ENCODE measurements at places on chromosomes 2 and 18. TPM values are rescaled to one million over a fixed set of nuclear protein-coding genes. Genes with fewer than 3 reads are reported as not detected.

DNA sequence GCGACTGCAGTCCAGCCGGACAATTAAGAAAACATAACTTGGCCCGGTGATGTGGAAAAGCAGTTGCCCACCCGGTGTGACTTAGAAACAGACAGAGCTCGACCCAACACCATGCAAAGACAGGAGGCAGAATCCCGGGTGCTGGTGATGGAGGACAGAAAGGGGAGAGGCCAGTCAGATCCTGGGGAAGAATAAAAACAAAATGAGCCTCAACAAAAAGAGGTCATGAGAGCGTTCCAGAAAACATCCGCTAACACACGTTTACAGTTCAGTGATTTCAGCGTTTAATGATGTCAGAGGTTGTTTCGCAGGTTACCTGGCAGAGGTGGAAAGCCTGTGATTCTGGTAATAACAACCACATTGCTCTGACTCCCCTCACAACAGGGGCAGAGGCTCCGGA, 111.9 kb downstream of the OSR1 start:
- no peak for DNase-seq

GRCh38 chr18:54129448-54130067, 94.9 kb downstream of the MBD2 start:
- no peak for DNase-seq

GRCh38 chr2:7816944-7817343, 864.9 kb upstream of the ID2 start:
- DNase-seq: no peak

DNA sequence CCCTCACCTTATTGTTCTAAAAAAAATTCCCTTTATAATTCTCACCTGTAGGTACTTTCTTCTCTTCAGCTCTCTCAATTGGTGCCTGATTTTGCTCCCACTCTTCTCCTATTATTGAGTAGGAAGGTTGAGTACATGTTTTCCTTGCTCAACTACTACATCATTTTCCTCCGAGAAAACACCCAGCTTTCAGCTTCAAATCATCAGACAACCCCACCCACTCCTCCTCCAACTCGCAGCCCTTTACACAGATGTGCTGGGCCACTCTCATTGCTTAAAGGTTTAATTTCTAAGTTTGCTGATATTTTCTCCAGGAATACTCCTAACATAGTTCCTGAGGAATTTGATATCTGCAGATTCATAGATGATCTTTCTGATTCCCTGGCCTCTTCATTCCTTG, 734.4 kb upstream of the ZEB2 start:
- DNase-seq: no peak

- no peak for DNase-seq
These were observed 63.0 kb downstream of the CELF4 start for GRCh38 chr18:37502601-37503000.

- no peak for DNase-seq
These were observed 276.2 kb upstream of the KCNJ3 start for GRCh38 chr2:154422251-154422650.

The C2orf81 gene
- 6.5 TPM for total RNA-seq

DNA sequence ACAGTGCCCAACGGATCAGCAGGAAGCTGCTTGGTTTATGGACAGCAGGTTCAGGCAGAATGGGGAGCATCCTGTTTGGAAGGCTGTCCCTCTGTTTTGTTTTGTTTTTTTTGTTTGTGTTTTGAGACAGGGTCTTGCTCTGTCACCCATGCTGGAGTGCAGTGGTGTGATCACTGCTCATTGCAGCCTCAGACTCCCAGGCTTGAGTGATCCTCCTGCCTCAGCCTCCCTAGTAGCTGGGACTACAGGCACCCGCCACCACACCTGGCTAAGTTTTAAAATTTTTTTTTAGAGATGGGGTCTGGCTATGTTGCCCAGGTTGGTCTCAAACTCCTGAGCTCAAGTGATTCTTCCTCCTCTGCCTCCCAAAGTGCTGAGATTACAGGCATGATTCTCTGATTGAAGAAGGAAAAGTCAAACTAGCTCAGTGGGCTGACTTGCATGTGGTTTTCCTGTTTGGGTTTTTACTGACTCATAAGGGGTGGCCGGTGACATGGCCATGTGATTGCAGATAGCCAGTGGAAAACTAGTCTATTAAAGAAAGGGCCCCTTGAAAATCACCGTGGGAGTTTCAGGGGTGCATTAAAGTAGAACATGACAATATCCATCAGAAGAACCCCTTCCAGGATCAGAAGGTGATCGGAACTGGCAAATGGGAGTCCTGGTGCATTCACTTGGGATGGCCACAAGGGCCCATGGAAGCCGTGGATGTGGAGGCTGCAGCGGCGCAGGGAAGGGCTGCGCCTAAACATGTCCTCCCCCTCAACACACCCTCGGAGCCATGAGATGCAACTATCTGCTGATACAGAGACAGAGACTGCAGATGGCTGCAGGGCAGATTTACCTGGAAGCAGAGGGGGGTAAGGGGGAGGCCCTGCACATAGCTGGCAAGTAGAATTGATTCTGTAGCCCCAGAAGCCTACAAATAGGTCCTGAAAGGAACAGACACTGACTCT, 26.5 kb downstream of the AQP12B start:
- no peak for DNase-seq

The ICA1L gene
- total RNA-seq: 2.5 TPM

The AFF3 gene
- total RNA-seq: 0.61 TPM

DNA sequence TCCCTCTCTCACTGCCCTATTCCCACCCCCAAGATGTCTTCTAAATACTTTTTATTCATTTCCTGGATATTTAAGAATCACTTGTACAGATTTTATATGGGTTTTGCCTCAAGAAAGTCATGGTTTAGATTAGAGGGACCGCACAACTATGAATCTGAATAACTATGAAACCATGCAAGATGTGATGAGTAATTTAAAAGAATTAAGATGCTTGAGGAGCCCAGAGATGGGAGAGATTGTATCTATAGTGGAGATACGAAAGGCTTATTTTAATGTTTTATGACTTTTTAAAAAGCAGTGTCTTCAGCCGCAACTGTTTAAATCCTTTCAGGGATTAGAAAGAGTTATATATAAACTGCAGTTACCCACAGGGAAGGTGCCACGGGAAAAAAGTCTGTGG, 324.1 kb downstream of the LPIN1 start:
- no peak for DNase-seq

- DNase-seq: peak; percentile 7
These were observed 1280.5 kb upstream of the CDH2 start for GRCh38 chr18:29457316-29457889.

The KATNAL2 gene
- total RNA-seq: 2.0 TPM

DNA sequence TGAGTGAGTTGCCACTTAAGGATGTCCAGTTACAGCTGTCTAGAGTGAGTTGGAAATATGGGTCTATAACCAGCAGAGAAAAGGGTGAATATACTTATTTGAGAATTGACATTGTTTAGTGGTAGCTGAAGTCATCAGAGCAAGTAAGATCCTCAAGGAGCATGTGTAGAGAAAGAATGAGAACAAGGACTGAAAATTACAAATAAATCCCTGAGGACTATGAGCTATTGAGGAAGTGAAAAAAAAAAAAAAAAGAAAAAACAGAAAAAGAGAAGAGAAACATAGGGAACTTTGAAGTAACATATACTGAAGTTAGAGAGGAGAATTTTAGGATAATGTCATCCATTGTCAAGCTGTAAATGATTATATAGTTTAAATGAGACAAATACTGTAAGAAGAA, 134.0 kb upstream of the CCDC68 start:
- DNase-seq: no peak

DNA sequence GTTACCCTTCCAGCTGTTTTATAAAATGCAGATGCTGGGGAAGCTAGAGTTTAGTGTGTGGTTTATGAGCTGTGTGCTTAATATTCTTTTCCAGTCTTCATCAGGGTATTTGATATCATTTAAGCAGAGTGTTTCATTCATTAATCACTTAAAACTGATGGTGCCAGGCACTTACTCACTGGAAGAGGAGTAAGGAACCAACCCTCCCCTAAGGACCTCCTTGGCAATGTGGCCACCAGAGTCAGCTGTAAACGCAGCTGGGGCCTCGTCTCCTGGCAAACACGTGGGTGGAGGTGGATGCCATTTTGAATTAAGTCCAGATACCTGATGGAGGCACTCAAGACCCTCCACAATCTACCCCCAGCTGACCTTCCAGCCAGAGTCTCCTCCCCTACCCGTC, 331.6 kb downstream of the CLIP4 start:
- DNase-seq: no peak

GRCh38 chr2:109380502-109381326, 233.1 kb downstream of the SEPTIN10 start:
- DNase-seq: no peak

GRCh38 chr2:236352761-236353593, 88.8 kb upstream of the ASB18 start:
- peak; percentile 8 for DNase-seq

The PARD3B gene
- 2.0 TPM for total RNA-seq

The GBX2 gene
- 5.9 TPM for total RNA-seq

DNA sequence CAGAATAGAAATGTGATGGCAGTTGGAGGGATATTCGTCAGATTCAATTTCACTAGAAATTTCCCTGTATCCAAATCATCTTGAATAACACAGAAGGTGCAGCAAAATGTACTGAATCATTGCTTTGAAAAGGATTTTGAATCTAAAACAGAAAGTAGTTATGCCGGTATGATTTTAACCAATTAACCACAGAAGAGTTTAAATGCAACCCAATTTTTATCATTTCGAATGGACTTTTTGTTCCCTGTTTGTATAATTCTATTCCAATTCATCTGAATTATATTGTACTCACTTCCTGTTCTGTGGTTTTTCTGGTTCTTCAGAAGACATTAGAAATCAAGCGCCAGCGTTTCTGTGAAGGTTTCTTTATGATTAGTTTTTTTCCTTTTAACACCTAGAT, 190.4 kb downstream of the MYO3B start:
- DNase-seq: no peak

DNA sequence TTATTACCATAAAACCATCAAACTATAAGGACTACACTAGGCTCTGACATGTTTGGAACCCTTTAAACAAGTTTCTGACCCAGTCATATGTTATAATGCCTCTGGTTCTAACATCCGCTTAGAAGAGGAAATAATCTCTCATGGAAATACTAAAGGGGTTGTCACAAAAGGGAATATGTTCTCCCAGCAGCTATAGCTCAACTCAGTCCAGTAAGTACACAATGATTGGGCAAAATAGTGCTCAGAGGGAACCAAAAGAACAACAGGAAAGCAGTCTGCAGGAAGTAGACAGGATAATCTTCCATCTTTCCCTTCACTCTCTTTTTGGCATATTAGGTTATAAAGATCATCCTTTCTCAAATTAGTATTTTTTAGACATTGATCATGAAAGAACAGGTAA, 4.3 kb downstream of the SRBD1 start:
- no peak for DNase-seq

DNA sequence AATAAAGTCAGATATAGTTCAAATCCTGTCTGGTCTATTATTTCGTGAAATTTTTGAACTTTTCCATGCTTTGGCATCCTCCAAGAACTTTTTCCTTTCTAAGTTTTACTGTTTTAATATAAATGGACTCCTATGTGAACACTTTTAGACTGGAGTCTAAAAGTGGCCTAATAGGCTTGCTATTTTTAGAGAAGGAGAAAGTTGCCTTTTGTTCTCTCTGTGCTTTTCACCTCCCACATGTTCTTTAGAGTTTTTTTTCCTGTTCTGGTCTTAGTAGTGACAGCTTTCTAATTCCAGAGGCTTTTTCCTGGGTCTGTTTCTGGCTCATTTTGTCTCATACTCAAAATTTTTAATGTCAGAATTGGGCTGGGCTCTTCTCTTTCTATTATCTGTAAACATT, 72.2 kb downstream of the ADAM23 start:
- DNase-seq: no peak

GRCh38 chr18:34772887-34773286, 62.8 kb downstream of the DTNA start:
- no peak for DNase-seq

GRCh38 chr2:28135799-28136198, 245.3 kb downstream of the BABAM2 start:
- DNase-seq: no peak

- DNase-seq: no peak
These were observed 31.5 kb upstream of the TSPYL6 start for GRCh38 chr2:54287532-54287931.

Data from HCT116 (cell line).